ENCODE measurements at places on chromosomes 1 and 21.

DNA sequence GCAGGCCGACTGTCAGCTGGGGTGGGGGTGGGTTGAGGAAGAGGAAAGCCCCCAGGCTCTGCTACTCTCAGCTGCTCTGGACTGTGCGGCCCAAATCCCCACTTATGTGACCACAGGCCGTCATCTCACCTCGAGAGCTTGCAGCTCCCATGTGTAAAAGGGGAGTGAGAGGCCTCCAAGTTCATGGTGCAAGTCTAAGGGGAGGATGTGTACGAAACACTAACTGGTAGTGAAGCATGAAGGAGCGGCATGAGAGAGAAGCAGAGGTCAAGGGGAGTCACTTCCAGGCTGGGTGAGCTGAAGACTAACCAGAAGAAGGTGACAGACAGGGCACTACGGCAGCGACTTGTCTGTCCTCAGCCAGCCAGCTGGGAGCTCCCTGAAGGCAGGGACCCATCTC is 43.8 kb downstream of the GLIS1 start:
- no peak for DNase-seq

DNA sequence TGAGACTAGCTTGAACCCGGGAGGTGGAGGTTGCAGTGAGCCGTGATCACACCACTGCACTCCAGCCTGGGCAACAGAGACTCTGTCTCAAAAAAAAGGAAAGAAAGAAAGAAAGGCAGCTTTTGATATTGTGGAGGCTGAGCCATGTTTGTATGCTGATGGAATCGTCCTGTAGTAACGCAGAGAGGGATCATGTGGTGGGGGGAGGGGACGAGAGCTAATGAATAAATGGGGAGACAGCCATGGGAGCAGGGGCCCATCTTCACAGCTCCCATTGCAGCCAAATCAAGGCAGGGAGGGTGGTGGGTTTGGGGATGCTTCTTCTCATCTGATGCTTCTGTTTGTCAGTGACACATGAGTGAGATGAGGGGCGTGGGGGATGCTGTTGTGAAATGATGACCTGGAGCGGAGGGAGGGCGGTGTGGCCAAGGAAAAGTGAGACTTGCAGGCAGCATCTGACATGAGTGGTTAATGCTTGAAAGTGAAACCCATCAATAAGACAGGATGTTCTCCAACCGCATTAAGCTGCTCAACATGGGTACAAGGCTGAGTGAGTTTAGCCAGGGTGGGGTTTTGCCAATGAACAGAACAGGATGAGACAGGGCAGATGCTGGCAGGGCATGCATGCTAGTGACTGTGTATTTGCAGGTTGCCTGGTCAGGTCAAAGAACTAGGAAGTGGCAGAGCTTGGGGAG is 16.7 kb downstream of the SPATA21 start:
- no peak for DNase-seq

DNA sequence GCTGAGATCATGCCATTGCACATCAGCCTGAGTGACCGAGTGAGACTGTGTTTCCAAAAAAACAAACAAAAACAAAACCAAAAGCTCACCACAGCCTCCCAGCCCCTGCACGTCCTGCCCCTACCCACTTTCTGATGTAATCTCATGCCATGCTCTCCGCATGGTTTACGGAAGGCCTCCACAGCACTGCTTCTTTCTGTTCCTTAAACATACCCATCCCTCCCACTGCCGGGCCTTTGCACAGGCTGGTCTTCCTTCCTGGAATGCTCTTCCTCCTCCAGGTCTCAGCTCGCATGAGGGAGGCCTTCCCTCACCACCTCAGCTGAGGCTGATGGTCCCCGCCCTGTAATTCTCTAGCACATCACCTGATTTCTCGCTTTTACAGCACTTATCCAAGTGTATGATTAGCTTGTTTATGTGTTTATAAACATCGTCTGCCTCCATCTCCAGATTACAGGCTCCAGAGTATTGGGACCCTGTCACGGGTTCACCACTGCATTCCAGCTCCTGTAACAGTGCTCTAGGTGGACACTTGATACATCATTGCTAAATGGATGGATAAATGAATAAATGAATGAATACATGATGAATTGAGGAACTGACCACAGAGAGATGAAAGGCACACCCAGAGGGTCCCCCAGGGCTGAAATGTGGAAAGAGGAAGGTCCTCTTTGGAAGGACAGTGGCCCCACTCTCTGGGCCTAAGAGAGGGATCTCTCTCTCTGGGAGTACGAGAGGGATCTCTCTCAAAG is 22.1 kb downstream of the TCEA3 start:
- no peak for DNase-seq

DNA sequence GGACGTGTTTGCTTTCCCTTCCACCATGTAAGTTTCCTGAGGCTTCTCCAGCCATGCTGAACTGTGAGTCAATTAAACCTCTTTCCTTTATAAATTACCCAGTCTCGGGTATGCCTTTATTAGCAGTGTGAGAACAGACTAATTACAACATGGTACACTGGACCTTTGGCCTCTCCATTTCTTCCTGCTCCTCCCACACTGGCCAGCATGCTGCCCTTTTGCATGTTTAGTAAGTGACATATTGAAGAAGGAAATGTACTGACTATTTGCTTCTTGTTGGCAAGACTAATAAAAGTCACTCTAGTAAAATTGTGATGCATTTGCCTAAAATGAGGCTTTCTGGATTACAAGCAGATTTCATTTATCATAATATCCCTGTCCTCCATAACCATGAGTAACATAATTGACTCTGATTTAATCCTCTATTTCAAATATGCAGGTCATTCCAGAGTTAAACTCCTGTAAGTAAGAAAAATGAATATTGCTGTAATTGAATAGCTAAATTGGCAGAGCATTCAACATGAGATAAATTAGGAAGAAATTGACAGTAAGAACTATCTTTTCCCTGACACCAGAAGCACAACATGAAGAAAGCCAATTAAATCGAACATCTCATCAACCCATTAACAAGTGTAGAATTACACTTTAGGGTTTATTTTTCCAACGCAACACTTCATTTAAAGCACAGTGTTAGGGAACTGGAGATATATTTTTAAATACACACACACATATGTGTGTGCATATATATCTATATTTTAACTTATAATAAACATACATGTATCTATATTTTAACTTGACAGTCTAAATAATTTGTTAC is 427.8 kb upstream of the ZP4 start:
- DNase-seq = no peak

GRCh38 chr21:45709173-45709572 is 65.6 kb downstream of the PCBP3 start:
- no peak for DNase-seq

DNA sequence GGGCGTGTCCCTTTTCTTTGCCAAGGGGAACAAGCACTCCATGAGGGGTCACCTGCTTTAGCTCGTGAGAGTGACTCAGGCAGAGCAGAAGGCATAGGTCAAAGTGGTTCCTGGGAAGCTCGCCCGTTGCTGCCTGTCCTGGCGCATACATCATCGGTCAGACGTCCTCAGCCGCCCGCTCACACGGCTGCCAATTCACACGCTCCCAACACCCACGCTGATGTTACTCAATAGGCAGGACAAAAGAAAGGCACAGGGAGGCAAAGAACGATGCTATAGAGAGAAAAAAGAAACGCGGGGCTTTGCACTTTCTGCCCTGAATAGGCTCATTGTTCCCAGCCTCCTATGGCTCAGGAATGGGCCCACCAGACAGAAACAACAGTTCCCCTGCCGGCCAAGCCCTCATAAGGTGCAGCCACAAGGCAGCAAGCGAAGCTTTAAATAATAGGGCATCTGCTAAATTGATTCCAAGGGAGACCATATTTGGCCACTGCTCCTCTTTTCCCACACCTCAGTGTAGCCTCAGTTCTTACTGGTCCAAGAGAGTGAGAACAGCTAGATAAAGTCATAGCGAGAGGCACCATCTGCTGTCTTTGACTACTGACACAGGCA is 38.7 kb downstream of the VTCN1 start:
- peak; percentile 31 for DNase-seq

GRCh38 chr1:229474509-229474908 is 33.6 kb downstream of the NUP133 start:
- DNase-seq = no peak

DNA sequence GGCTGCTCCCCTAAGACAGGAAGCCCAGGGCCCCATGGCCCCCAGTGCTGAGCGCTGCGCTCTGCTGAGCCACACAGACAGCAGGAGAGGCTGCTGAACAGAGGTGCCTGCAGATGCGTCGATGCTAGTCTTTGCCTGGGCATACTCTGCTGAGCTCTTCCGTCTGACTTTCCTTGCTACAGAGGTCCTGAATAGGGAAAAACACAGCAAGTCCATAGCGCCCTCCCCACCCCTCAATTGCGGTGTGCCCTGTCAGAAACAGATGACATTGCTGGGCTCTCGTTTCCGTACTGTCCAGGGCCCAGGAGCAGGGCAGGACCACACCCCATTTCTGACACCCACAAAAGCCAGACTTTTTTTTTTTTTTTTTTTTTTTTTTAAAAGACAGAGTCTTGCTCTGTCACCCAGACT is 252.5 kb downstream of the SDCCAG8 start:
- DNase-seq = peak; percentile 57

All from midbrain (tissue), 1 donor.